ENCODE measurements at places on chromosomes 11 and 22. TPM values are rescaled to one million over a fixed set of nuclear protein-coding genes. Genes with fewer than 3 reads are reported as not detected.

Gene GPR83
- total RNA-seq = 0.19 TPM

Gene PTPRJ
- 36.6 TPM for total RNA-seq

Gene BATF2
- total RNA-seq = 0.31 TPM

Gene LRRC4C
- not detected for total RNA-seq

DNA sequence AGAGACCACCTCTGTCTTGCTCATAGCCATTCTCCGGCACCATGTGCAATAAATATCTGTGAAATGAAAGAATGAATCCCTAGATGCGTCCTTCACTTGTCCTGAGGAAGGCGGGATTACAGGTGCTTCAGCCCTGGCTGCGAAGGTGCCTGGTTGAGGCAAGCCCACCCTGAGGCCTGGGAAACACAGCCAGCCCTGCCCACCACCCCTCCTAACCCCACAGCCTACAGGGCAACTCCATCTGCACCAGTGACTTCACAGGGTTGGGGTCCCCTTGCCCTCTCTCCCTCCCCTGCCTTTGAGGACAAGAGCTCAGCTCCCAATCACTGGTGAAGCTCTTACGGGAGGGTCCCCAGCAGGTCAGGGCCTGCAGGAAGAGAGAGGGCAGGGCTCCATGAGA lies 17.5 kb upstream of the SCGB1A1 start:
- H3K27ac ChIP-seq = peak overlapping the region; percentile 61
- peaks cover 46% of the 10 kb centered on the region for H3K4me1 ChIP-seq
- H3K36me3 ChIP-seq = no peaks in the 10 kb centered on the region
- H3K27me3 ChIP-seq = no peaks in the 10 kb centered on the region
- DNase-seq = no peak
- peak overlapping the region; percentile 68 for H3K4me3 ChIP-seq

Measured in activated T-cell treated with anti-CD3 and anti-CD28 coated beads, Interleukin-2, amount 50 U/mL, for 72 hours (primary cell).